ENCODE measurements at places on chromosomes 4 and X.

DNA sequence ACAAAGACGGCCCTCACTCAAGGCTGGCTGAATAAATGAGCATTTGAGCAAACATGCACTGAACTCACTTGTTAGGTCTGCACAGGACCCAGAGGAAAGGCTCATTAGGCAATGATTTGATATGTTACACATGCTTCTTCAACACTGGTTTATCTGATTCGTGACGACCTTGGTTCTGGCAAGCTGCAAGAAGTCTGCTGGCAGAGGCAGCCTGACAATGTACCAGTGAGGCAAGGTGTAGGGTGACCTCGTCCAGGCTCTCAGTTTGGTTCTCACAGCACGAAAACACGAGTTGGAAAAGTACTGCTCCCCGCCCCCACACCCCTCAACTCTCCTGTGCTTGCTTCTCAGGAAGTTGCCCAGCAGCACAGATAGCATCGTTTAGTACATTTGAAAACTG is 63.1 kb upstream of the CITED1 start:
- no peak for DNase-seq

DNA sequence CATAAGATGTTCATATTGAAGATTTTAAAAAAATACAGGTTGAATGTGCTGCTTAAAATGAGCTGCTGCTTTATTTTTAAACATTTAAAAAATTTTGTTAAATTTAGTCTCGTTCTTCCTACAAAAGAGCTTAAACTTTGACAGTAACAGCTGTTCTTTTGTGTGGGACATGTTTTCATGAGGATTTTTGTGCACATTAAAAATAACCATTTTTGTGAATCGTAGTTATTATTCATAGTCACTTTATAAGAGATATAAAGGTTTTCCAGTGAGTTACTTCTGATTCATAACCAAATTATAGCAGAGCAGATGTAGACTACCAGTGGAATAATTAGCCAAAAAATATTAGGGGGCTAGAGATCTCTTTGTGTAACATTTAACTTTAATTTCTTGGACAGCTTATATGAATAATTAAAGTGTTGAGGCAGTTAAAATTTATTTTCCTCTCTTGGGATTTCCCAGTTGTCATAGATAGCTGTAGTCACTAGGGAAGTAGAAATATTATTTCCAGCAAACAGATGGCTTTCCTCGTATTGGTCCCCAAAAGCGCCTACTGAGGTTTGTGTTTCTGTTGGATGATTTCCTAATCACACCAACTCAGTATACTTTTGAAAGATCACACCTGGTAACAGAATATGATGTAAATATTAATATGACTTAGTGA is 24.2 kb downstream of the RBPJ start:
- no peak for DNase-seq

DNA sequence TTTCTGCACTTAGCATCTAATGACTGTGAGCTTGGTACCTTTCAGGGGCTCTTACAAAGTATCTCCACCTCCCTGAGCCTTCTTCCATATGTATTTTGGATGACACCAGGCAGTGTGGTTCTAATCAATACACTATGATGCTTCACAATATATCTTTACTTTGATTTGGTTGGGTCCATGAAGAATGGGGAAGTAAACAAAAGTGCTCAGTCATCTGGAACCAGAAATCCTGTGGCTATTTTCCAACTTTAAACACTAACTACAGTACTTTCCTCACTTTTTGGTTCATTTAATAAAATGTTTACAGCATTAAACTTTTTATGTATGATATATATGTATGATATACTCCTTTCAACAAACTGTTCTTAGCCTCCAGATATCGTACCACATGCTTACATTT is 216.4 kb upstream of the AFF2 start:
- no peak for DNase-seq

DNA sequence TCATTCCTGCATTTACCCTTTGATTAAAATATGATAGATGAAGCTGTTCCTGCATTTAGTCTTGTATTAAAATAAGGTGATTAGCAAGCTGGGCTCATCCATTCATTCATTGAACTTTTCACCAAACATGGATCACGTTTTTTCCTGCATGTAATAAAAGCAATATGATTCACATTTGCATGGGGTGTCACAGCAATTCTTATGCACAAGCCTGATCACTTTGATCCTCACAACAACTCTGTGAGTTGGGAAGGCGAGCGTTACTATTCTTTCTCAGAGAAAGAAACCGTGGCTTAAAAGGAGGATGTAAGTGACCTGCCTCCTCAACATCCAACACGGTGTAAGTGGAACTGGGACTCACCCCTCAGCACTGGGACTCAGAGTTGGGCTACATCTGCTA is 20.0 kb downstream of the CHRNA9 start:
- DNase-seq, result no peak

DNA sequence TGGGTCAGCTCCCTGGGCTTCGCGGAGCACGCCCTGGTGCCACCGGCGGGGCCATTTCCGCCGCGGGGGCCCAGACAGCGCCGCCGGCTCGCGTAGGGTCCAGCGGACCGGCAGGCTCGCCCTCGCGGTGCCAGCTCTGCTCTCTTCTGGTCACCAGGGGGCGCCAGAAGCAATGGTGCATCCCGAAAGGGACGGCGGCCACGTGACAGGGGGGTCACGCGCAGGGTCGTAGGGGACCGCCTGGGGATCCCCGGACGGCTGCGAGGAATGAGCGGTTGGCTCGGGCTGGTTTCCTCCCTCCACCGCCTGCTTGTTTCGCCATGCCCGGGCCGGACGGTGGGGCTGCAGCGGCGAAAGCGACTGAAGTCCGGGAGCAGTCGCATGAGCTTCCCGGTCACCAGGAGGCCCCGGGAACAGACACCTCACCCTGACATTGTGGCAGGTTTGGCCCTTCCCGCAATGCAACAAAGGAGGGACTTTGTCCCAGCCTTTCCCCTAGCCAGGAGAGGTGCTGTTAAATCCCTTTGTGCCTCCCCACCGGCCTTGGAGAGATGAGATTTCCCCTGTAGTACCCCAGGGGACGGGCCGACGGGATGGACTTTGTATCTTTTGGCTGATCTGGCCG is 15.8 kb downstream of the ZCCHC12 start:
- peak; percentile 58 for DNase-seq

GRCh38 chr4:108072300-108072699 is 82.6 kb downstream of the HADH start:
- DNase-seq, result peak; percentile 16

DNA sequence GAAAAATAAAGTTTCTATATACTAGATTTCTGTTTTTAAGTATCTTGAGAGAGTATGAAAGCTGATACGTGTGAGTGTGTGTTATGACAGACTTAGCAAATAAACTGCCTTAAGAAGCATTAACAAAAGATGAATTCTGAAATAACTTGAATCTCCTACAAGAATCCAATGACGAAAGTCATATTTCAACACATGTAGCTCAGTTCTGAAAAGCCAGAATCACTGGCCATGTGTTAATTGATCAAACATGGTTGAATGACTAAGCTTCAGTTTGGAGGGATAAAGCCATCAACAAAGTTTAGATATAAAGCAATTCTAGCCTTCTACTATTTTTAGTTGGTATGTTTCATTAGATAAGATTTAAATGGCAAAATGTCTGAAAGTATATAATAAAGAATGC is 88.5 kb upstream of the ETNPPL start:
- DNase-seq, result no peak

- DNase-seq, result no peak
Measured at GRCh38 chr4:15322006-15322405, 105.8 kb upstream of the C1QTNF7 start.

DNA sequence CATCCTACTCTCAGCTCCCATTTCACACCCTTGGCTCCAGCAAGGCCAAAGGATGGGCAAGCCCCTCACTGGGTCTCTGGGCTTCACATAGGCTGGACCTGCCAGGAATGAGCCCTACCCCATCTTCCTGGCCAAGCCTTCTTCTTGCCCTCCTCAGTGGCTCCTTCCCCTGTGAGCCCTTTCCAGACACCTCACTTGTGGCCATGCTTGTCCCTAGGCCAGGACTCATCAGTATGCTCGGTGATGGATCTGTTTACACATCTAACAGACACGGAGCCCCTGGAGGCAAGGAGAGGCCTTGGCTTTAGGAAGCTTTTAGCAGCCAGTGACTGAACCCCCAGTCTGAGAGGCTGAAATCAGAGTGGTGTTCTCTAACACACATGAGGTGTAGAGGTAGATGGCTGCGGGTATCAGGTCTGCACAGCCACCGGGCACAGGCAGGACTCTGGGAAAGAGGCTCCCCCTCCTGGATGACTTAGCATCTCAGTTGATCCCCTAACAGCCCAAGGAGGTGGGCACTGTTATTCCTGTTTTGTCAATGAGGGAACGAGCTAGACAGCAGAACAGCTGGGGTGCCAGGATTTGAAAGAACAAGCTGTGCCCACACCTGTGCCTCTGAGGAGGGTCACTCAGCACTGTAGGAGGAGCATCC is 44.8 kb downstream of the PPP2R2C start:
- DNase-seq, result no peak

GRCh38 chr4:3660086-3660927 is 105.9 kb upstream of the ADRA2C start:
- DNase-seq, result no peak

DNA sequence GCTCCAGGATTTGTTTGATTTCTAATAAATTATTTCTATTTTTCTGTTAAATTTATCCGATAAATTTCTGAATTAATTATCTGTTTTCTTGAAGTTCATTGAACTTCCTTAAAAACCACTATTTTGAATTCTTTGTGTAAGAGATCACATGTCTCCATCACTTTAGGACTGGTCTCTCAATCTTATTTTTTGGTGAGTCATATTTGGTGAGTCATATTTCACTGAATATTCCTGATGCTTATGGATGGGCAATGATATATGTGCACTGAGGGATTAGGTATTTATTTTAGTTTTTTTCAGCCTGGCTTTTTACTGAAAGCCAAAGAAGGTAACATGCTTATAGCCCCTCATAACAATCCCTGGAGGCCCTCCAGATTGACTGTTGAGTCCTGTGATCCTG is 48.5 kb upstream of the IL15 start:
- no peak for DNase-seq

DNA sequence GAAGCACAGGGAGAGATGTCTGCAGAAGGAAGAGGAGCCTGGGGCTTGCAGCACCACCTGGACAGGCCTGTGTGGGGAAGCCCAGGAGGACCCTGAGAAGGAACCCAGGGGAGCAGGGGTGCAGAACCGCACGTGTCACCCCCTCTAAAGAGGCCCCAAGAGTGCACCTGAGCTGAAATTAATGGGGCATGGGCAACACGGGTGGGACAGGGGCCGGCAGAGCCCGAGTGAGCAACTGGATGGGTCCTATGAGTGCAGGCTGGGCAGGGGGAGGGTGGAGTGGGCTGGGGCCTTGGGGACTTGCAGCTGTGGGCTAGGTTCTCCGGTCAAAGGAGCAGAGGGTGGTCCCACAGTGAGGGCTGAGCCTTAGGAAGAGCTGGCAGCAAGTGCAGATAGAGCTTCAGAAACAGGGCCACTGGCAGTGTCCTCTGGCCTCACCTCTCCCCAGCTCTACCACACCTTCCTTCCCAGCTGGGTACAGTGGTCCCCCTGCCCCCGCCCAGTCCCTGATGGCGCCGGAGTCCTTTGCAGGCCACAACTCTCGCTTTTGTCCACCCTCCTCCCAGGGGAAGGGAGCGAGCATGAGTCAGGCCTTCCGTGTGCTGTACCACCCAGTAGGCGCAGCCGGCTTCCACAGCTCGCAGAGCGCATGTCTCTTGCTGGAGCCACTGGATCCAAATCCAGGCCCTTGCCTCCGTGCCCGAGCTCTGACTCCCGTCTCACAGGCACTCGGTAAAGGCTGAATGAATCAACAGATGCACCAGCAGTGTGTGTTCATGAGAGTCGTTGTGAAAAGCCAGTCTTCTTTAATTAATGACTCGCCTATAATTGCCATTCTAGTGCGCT is 131.6 kb downstream of the HMX1 start:
- no peak for DNase-seq

- no peak for DNase-seq
Measured at GRCh38 chr4:181855307-181855706, 387.9 kb upstream of the TENM3 start.

DNA sequence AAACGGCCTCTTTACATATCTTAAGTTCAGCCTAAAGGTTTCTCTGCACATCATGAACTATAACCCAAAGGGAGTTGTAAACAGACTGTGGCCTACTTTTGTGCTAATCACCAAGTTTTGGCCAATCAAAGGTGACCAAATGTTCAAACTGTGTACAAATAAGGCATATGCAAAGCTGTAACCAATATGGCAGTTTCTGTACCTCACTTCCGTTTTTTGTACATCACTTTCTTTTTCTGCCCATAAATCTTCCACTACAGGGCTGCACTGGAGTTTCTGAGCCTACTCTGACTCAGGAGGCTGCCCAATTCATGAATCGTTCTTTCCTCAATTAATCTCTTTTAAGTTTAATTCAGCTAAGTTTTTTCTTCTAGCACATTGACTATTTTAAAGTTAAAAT is 318.7 kb downstream of the SLC7A11 start:
- no peak for DNase-seq

DNA sequence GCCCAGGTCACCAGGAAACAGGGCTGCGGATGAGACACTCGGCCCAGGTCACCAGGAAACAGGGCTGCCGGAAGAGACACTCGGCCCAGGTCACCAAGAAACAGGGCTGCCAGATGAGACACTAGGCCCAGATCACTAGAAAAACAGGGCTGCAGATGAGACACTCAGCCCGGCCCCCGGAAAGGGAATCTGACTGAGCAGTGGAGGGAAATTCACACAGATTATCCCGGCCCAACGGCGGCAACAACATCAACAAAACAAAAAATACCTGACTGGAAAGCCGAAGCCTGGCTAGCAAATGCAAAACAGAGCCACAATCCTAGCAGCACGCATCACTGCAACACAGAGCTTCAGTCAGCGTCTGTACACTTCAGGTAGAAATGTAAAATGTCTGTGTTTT is 20.7 kb downstream of the AFAP1 start:
- DNase-seq, result no peak

GRCh38 chrX:2314831-2315365 is 185.9 kb downstream of the DHRSX start:
- DNase-seq, result no peak
